Activated CD4-positive, alpha-beta memory T cell treated with anti-CD3 and anti-CD28 coated beads, Interleukin-2, amount 10 ng/mL, durations not matched to agents 7 days and 5 days (primary cell): ENCODE measurements at places on chromosomes 2 and 18.

- DNase-seq = no peak
Measured at GRCh38 chr2:208142925-208143799, 2.8 kb downstream of the CRYGB start.

- DNase-seq = no peak
Measured at GRCh38 chr2:127007652-127008051, 99.3 kb downstream of the BIN1 start.

GRCh38 chr2:20618886-20619521 lies 31.9 kb downstream of the HS1BP3 start:
- no peak for DNase-seq

- DNase-seq = no peak
Measured at GRCh38 chr18:51503351-51503750, 305.9 kb upstream of the MEX3C start.

DNA sequence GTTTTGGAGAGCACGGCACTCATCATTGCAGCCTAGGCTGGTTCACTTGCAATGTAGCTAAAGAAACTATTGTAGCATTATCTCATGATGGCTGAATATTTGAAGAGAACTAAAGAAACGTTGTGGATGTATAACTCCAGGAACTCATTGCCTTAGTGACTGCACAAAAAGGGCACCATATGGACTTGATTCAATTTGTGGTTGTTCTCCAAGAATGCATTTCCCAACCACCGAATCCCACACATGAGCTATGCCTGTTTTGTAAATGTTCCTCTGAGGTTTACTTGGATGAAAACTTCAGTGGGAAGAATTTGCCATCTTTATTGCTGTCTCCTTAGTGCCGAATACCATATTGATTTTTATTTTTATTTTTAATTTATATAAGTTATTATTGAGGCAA lies 43.5 kb downstream of the DOK6 start:
- DNase-seq = no peak

- DNase-seq = no peak
Measured at GRCh38 chr2:6972067-6972710, 55.0 kb downstream of the RNF144A start.

GRCh38 chr2:42114091-42114490 lies 55.1 kb upstream of the EML4 start:
- no peak for DNase-seq
